NCI-H82 (cell line): ENCODE measurements at places on chromosomes 11 and 22.

GRCh38 chr11:58134151-58134550 lies 8.8 kb upstream of the OR9I1 start:
- no peak for DNase-seq

GRCh38 chr11:114314096-114314495 lies 17.9 kb downstream of the NNMT start:
- no peak for DNase-seq

DNA sequence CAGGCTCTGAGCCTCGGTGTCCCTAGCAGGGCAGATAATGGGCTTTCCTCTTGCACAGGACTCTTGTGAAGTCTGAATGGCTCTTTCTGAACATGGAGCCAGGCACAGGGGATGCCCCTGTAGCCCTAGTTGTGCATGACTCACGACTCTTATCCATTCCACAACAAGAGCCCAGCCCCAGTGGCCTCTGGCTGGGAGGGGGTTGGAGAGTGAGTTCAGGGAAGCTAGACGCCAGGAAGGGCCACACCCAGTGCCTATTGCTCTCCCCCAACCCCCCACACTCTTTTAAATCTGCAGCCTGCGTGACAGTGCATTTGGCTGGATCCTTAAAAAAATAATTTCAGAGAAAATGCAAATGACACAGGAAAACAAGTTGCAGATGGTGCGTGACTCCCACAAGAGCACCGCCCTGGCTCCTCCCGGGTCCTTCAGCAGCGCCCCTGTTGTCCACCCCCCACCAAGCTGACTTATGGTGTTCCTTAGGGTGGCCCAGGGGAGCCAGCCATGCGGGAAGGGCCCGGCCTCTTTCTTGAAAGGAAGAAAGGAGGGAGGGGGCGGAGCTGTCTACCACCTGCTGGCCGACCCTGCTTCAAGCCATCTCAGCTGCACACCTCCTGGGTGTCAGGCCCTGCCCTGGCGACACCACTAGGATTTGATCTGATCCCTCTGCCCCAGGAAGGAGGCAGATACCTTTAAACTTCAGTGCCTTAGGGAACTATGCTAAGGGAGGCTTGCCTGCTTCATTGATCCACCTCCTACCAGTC lies 74.7 kb downstream of the MN1 start:
- DNase-seq: peak; percentile 20

DNA sequence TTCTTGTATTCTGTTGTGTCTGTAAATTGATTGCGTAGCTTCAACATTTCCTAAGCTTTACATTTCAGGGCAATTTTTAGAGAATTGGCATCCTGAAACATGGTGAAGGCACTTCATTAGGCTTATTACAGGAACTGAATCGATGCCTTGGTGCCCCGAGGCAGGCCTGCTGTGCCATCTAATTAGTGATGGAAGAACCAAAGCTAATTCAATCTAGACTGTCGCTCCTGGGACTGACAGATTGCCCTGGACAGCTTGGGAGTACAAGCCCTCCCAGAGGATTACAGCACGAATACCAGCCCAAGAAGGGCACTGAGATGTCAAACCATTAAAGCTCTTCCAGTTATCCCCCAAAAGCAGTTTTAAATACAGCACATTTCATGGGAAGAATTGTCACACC lies 243.2 kb upstream of the ZC3H12C start:
- peak; percentile 71 for DNase-seq
